ENCODE measurements at places on chromosomes 7 and 10.

- DNase-seq: peak; percentile 87
Measured at GRCh38 chr7:1432411-1433082, 26.7 kb downstream of the MICALL2 start.

DNA sequence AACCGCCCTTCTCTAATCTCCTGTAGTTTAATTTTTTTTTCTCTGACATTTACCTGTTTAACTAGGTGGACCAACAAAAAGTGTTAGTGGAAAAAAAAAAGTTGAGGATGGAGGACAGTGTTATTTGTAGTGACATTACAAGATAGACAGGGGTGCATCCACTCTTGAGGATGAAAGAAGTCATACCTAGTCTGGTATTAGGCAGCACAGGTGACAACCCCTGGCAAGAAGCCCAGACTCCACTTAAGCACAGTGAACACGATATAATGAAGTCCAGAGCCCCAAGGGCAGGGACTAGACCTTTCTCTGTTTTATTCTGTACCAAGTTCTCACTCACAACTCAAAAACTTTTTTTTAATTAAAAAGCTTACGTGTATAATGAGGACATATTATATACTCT lies 268.4 kb downstream of the GPR37 start:
- no peak for DNase-seq

DNA sequence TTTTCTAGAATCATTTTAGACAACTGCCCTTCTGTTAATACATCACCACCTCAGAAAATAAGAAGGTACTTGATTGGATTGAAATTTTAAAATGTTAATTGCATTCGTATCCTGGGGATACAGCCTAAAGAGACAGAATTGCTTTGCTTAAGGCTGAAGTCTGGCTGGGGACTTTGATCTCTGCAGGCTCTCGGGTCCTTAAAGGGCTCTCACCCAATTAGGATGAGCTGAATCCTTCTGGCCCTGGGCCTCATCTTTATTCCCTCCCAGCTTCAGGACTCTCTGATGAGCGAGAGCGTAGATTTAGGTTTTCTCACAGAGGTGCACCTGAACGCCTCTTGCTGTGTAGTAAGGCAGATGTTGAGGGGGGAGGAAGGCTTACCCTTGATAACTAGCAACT lies 475.3 kb upstream of the C7orf33 start:
- no peak for DNase-seq

DNA sequence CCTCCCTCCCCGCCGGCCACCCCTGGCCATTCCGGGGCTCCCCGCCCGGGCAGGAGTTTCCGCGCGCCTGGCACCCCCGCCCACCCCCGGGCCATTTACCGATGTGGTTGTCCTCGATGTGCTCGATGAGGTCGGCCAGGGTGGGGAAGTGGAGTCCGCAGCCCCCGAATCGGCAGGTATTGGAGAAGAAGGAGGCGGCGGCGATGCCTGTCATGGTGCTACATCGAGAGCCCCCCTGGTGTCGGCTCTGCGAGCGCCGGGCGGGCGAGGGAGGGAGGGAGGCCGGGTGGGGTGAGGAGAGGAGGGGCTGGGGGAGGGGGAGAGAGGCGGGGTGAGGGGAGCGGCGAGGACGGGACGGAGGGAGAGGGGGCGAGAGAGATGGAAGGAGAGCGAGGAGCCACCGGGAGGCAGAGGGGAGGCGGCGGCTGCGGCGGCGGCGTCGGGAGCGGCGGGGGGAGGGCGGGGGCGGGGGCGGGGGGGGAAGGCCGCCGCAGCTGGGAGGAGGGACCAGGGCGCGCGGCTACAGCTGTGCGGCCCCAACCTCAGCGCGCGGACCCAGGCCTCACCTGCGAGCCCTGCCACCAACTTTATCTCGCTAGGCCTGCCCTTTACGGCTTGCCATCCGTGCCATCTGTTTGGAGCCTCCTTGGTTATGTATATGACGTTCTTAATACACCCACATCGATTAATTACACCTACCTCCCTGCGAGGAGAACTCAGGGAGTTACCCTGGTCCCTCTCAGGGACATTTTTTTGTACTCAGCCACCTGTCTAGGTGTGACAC lies at the start of gene JAZF1:
JAZF1 (minus strand) TSS at position 432 of the 784 bp plus-strand sequence.
- peak; percentile 78 for DNase-seq

- no peak for DNase-seq
Measured at GRCh38 chr7:23093546-23093945, 12.0 kb upstream of the KLHL7 start.
